ENCODE measurements at places on chromosomes 4 and X.
A peak's percentile ranks its signal among the peaks of the same experiment; 100 is the strongest.

DNA sequence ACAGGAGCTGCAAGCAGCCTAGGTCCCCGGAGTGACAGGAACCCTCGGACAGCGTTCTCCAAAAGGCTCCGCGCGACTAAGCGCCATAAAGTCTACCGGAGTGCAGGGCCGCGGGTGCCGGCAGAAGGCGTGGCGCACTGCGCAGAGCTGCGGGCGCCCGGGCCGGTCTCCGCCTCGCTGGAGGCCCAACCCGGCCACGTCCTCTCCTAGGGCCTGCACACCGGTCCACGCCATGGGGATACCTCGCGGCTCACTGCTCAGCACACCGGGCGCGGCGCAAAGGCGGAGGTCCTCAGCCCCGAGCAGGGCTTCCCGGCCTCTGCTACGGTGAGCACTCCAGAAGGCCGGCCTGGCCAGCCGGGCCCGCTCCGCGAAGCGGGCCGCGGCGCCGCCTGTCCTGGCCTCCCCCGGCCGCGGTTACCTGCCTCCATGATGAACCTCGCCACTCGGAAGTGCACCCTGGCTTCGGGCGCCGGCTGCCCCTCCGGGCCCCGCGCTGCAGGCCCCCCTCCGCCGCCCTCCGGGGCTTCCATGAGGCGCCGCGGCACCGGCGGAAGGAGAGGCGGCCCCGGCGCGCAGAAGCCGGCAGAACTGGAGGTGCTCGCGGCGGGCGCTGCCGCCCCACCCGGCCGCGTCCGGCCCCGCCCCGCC, at the start of gene CCNQ:
CCNQ (minus strand) TSS at position 599 of the 651 bp plus-strand sequence; CDS start at position 533, 66 bp downstream.
- DNase-seq, result no peak
- H3K4me3 ChIP-seq, result peak within 1 kb of the TSS; percentile 75
- H3K27ac ChIP-seq, result peak within 1 kb of the TSS; percentile 64
- peaks cover 5% of the 10 kb centered on the region for H3K4me1 ChIP-seq
- H3K27me3 ChIP-seq, result no peaks in the 10 kb centered on the region

- peaks cover 58% of the 10 kb centered on the region for H3K4me1 ChIP-seq
- H3K36me3 ChIP-seq, result no peaks in the 10 kb centered on the region
- H3K27ac ChIP-seq, result peak within 1 kb of the TSS; percentile 71
- DNase-seq, result peak; percentile 85
- peak within 1 kb of the TSS; percentile 72 for H3K4me3 ChIP-seq
- no peaks in the 10 kb centered on the region for H3K27me3 ChIP-seq
These were observed at the start of gene PCDH10 for GRCh38 chr4:133148690-133149363. PCDH10 (plus strand) TSS chr4:133149294; CDS start chr4:133150141, 847 bp downstream.

DNA sequence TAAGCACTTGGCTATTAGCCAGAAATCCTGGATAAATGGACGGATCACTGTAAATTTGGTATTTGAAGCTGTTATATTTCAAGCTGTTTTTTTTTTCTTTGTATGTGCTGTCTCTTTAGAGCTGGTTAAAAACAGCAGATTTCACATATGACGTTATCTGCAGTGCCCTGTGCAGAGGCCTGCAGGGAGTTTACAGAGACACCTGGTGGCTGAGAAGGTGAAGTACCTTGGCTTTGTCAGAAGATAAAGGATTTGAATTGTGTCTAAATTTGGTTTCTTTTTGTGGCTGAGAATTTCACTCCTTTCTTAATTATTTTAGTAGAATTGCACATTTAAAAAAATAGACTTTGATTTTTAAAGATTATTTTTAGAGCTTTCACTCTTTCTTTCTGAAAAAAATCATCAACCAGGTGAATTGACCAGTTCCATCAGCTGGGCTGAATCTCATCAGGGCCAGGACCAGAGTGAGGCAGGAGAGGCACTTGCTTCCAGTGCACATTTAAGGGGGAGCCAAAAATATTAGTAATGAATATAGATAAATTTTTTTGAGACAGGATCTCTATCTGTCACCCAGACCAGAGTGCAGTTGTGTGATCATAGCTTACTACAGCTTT, 9.6 kb upstream of the CHRNA9 start:
- no peak overlapping the region for H3K4me3 ChIP-seq
- no peak for DNase-seq
- H3K36me3 ChIP-seq, result no peaks in the 10 kb centered on the region

DNA sequence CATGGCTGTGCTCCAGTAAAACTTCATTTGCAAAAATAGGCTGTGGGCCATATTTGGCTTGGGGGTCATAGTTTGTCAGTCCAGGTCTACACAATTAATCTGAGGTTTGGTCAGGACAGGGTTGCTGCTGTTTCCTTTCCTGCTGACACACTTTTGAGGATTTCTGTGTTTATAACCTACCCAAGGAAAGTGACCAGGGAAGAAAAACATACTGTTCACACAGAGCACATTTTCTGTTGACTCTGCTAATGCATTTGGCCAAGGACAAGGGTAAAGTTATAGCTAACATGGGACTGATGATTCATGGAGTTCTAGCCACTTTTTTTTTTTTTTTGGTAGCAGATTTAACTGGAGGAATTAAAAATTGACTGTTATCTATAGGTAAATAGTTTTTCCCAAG, 43.9 kb upstream of the GEMIN8 start:
- H3K4me3 ChIP-seq, result no peak overlapping the region
- H3K27me3 ChIP-seq, result no peaks in the 10 kb centered on the region
- no peak for DNase-seq
- no peaks in the 10 kb centered on the region for H3K4me1 ChIP-seq

DNA sequence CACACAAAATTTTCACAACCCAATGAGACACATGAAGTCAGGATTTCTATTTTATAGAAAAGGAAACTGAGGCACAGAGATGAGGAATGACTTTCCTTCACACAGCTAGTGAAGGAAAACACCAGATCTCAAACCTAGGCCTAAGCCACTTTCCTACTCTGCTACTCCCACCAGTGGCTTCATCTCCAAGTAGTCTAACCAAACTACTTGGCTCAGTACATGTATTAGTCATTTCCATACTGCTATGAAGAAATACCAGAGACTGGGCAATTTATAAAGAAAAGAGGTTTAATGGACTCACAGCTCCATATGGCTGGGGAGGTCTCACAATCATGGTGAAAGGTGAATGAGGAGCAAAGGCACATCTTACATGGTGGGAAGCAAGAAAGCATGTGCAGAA, 196.6 kb downstream of the EVC2 start:
- DNase-seq, result no peak
- H3K27ac ChIP-seq, result no peak overlapping the region
- no peaks in the 10 kb centered on the region for H3K4me1 ChIP-seq
- no peak overlapping the region for H3K4me3 ChIP-seq
- no peaks in the 10 kb centered on the region for H3K27me3 ChIP-seq

- H3K27me3 ChIP-seq, result peaks cover 18% of the 10 kb centered on the region
- peak overlapping the region; percentile 28 for H3K4me3 ChIP-seq
- DNase-seq, result no peak
These were observed 26.1 kb upstream of the EXOC1L start for GRCh38 chr4:55793479-55793878.

GRCh38 chr4:164888096-164888715, 11.2 kb downstream of the APELA start:
- no peaks in the 10 kb centered on the region for H3K4me1 ChIP-seq
- no peaks in the 10 kb centered on the region for H3K36me3 ChIP-seq
- H3K27ac ChIP-seq, result no peak overlapping the region
- H3K27me3 ChIP-seq, result peaks cover 3% of the 10 kb centered on the region

- H3K4me3 ChIP-seq, result no peak overlapping the region
- no peaks in the 10 kb centered on the region for H3K27me3 ChIP-seq
- no peak for DNase-seq
- H3K36me3 ChIP-seq, result no peaks in the 10 kb centered on the region
- no peak overlapping the region for H3K27ac ChIP-seq
These were observed 1319.7 kb upstream of the TENM3 start for GRCh38 chr4:180923486-180923885.

DNA sequence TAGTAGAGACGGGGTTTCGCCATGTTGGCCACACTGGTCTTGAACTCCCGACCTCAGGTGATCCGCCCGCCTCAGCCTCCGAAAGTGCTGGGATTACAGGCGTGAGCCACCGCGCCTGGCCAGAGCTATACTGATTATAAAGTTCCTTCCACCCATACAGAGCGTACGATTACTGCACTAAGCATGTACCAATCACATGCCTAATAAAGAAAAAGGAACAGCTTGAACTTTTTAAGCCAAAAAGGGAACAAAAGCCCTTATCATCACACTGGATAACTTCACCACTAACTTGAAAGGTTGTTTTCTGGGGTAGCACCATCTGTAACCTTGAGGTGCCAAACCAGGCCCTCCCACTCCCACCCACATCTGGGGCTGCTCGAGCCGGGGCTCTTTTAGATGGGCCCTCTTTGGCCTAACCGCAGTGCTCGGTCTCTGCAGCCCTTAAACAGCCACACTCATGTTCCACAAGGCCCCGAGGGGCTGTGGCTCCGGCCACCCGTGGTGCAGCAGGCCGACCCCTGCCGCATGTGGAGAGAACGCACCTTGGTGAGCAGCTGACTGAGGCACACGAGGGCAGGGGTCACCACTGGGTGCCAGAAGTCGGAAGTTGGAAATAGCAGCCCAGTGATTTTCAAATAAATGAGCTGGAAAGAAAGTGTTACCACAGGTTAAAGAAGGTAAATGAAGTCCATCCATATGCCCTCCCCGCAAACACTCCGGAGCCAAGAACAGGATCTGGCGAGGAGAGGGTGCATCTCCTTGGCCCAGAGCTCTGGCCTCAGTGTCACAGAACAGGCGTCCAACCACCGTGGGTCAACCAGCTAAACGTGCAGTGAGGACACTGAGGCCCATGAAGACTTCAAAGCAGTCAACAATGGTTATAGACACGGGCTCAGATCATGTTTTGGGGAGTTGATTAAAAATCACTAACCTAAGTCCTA, 18.4 kb downstream of the NOP14 start:
- H3K36me3 ChIP-seq, result peaks cover 87% of the 10 kb centered on the region
- H3K4me1 ChIP-seq, result no peaks in the 10 kb centered on the region
- DNase-seq, result no peak

GRCh38 chr4:126396121-126396520, 1081.4 kb downstream of the FAT4 start:
- H3K27me3 ChIP-seq, result no peaks in the 10 kb centered on the region
- H3K36me3 ChIP-seq, result no peaks in the 10 kb centered on the region
- H3K4me3 ChIP-seq, result no peak overlapping the region
- DNase-seq, result no peak
- no peak overlapping the region for H3K27ac ChIP-seq

- DNase-seq, result no peak
- peaks cover 9% of the 10 kb centered on the region for H3K4me1 ChIP-seq
- no peak overlapping the region for H3K27ac ChIP-seq
- H3K36me3 ChIP-seq, result no peaks in the 10 kb centered on the region
- peaks cover 3% of the 10 kb centered on the region for H3K27me3 ChIP-seq
These were observed 1.1 kb upstream of the HPSE start for GRCh38 chr4:83335701-83336100.

DNA sequence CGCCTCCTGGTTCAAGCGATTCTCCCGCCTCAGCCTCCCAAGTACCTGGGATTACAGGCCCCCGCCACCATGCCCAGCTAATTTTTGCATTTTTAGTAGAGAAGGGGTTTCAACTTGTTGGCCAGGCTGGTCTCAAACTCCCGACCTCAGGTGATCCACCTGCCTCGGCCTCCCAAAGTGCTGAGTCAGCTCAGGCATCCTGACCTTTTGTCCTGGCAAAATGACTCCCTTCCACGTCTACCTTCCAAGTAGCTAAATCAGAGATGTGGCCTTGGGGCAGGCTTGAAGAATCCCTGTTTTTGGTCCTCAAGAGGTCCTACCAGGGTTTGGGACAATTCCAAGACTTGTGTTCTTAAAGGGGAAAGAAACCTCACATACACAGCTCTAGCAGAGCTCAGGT, 12.8 kb downstream of the AFAP1 start:
- H3K27ac ChIP-seq, result no peak overlapping the region
- no peaks in the 10 kb centered on the region for H3K36me3 ChIP-seq
- H3K4me3 ChIP-seq, result no peak overlapping the region
- H3K27me3 ChIP-seq, result no peaks in the 10 kb centered on the region

DNA sequence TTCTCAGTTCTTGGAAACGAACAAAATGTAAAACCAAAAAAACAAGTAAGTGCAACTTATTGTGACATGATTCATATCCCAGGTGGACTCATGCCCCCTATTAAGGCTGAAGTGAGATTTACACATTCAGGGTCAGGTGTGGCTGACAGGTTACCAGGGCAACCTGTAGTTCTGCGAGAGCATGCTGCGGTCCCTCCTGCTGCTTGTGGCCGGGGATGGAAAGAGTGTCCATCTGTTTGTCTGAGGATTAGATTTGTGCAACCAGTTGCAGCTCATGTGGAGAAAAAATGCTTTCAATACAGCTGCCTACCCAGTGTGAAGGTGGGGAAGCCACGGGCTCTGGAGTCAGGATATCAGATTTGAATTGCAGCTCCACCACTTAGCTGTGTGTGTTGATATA, 78.8 kb downstream of the FAM184B start:
- no peak overlapping the region for H3K27ac ChIP-seq
- H3K36me3 ChIP-seq, result no peaks in the 10 kb centered on the region
- no peak for DNase-seq

DNA sequence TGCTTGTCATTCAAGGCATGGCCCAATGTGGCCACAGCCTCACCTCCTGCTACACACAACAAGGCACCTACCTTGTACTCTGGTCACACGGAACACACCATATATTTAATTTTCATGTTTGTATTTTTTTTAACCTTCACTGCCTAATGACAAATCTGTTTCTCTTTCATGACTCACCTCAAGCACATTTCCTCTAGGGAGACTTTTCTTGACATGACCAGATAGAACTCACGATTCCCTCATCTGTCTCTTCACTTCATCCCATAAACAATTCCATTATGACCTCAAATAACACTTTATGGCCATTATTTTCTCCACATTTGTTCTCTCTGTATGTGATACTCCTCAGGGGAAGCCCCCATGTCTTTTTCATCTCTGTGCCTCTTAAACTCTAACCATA, 11.1 kb downstream of the DRP2 start:
- no peaks in the 10 kb centered on the region for H3K27me3 ChIP-seq
- DNase-seq, result no peak
- no peak overlapping the region for H3K4me3 ChIP-seq
- H3K36me3 ChIP-seq, result no peaks in the 10 kb centered on the region
- H3K27ac ChIP-seq, result no peak overlapping the region

DNA sequence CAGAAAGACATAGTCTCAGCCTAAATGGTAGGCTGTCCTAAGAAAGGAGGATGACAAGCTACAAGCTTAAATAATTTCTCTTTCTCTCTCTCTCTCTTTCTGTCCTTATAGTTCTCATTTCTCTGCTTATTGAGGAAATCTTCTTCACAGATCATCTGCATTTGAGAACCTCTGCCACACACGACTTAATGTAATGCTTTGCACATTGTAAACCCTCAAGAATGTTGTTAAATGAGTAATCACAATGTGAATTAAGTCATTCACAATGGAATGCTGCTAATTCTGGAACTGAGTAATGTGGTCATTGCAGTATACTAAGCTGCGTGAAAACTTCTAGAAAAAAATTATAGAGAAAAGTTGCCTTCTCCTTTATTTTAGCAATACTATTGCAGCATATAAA, 508.9 kb upstream of the FTHL17 start:
- no peaks in the 10 kb centered on the region for H3K36me3 ChIP-seq
- H3K27me3 ChIP-seq, result no peaks in the 10 kb centered on the region

DNA sequence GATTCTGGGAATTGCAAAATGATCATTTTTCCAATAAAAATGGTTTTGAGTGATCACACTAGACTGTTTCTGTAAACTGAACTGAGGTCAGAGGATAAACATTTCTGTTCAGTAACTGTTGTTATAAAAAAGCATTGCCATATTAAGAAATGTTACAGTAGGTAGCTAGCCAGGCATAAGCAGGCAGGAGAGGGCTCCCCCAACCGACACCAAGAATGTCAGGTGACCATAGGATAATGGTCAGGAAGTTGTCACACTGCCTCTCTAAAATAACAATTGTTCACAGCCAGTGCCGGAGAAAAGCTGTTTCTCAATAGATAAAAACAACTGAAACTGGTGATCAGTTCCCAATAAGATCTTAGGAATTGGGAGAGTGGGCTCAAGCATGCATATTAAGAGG, 306.2 kb upstream of the SLIT2 start:
- H3K27me3 ChIP-seq, result no peaks in the 10 kb centered on the region
- no peak for DNase-seq
- H3K4me3 ChIP-seq, result no peak overlapping the region
- H3K36me3 ChIP-seq, result no peaks in the 10 kb centered on the region
